Activated T-helper 1 cell treated with anti-CD3 and anti-CD28 coated beads, Interleukin-12 subunit alpha, Interleukin-12 subunit beta, Interleukin-2, Interleukin-4 antibody, amounts not matched to agents 30 ng/mL and 10 ng/mL and 1 ng/mL, durations not matched to agents 14 hours and 24 hours and 36 hours (primary cell): ENCODE measurements at places on chromosomes 5 and 9. TPM values are rescaled to one million over a fixed set of nuclear protein-coding genes. Genes with fewer than 3 reads are reported as not detected.

DNA sequence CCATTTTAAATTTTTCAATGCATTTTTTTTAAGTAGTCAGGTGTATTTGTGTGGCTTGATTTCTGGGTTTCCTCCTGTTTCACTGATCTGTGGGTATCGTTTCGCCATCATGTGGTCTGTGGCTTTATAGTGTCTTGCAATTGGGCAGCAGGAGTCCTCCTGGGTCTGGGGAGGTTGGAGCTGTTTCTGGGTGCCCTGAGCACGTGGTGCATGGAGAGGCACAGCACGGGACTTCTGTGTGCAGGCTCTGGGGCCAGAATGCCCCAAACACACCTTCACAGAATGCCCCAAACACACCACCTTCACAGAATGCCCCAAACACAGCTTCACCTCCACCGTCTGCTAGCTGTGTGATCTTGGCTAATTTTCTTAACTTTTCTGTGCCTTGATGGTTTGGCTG, 82.6 kb upstream of the COL5A1 start:
- DNase-seq, result no peak

The PCDHB7 gene
- not detected in 2 replicates for total RNA-seq

- DNase-seq, result no peak
Measured at GRCh38 chr5:141878186-141878710, at the start of gene PCDH1. Gene PCDH1 (minus strand): TSS chr5:141878410. CDS start chr5:141878262, 148 bp downstream.

The SPARC gene
- not detected in 2 replicates for total RNA-seq

- no peak for DNase-seq
Measured at GRCh38 chr9:27655441-27655840, 82.2 kb upstream of the C9orf72 start.

The BRD3 gene
- 34.2 and 36.7 TPM in 2 replicates for total RNA-seq

The GABBR2 gene
- total RNA-seq, result not detected in 2 replicates

- no peak for DNase-seq
Measured at GRCh38 chr5:132896685-132897084, 23.2 kb downstream of the LEAP2 start.

The TUSC1 gene
- 0.47 and 0.62 TPM in 2 replicates for total RNA-seq

The LOX gene
- total RNA-seq, result not detected in 2 replicates

- no peak for DNase-seq
Measured at GRCh38 chr9:119453490-119453911, 84.3 kb upstream of the BRINP1 start.

GRCh38 chr9:11011696-11012095, 398.9 kb upstream of the PTPRD start:
- no peak for DNase-seq

The TRIP13 gene
- total RNA-seq, result 37.2 and 38.4 TPM in 2 replicates

DNA sequence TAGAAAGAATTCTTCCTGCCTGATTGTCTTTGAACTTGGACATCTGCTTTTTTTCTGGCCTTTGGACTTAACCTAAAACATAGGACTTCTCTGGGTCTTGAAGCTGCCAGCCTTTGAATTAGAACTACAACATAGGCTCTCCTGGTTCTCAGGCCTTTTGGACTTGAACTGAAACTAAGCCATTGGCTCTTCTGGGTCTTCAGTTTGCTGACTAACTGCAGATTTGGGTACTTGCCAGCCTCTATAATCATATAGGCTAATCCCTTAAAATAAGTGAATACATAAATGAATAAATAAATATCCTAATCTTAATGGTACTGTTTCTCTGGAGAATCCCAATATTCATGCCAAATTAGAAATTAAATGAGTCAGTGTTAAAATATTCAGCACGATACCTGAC, 473.4 kb upstream of the PAPPA start:
- no peak for DNase-seq

DNA sequence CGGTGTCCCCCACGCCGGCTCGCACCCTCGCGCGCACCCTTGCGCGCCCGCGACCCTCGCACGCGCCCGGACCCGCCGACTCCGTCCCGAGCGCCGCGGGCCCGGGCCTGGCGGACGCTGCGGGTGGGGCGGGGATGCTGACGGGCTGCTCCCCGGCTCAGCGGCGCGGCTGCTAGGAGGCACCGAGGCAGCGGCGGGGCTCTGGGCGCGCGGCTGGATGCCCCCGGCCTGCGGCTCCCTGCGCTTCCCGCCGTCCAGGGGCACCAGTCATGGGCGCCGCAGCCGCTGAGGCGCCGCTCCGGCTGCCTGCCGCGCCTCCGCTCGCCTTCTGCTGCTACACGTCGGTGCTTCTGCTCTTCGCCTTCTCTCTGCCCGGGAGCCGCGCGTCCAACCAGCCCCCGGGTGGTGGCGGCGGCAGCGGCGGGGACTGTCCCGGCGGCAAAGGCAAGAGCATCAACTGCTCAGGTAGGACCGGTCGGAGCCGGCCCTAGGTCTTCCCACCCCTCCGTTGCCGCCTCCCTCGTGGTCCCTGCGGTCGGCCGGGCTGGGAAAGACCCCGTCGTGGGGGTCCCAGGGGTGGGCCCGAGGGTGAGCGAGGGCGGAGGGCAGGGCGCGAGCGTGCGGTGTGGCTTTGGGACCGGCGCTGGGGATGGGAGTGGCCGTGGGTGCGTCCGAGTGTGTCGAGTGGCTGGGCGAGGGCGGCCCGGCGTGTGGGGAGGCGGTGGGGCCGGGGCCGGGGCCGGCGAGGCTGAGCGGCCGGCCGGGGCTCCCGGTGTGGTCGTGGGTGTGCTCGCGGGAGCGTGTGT, 530 bp downstream of the TMEFF1 start:
- no peak for DNase-seq

DNA sequence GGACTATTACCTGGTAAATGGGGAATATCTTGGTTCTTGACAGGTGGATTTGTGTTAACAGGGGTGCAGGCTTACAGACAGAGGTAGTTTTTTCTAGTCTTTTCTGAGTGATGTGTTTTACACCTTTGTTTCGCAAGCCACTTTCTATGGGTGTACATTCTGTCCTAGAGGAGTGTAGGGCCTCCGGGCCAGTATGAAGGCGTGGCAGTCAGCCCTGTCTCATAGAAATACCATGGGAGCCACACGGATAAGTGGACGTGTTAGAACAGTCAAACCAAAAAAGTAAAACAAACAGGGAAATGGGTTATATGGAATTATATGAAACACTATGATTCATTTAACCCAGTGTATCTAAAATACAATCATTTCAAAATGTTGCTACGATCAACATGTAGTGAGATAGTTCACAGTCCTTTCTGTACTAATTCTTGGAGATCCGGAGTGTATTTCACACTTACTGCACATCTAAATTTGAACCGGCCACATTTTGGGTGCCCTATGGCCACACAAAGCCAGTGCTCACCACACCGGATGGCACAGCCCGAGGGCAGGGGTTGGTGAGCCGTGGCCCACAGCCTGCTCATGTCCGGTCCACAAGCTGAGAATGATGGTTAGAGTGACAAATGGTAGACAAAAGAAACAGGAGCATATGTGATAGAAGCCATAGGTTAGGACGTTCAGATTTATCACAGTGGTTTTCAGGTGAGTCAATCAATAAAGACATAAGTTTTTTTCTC, 80.1 kb upstream of the IRX4 start:
- no peak for DNase-seq

GRCh38 chr5:113447498-113448050, 12.8 kb upstream of the TSSK1B start:
- no peak for DNase-seq

DNA sequence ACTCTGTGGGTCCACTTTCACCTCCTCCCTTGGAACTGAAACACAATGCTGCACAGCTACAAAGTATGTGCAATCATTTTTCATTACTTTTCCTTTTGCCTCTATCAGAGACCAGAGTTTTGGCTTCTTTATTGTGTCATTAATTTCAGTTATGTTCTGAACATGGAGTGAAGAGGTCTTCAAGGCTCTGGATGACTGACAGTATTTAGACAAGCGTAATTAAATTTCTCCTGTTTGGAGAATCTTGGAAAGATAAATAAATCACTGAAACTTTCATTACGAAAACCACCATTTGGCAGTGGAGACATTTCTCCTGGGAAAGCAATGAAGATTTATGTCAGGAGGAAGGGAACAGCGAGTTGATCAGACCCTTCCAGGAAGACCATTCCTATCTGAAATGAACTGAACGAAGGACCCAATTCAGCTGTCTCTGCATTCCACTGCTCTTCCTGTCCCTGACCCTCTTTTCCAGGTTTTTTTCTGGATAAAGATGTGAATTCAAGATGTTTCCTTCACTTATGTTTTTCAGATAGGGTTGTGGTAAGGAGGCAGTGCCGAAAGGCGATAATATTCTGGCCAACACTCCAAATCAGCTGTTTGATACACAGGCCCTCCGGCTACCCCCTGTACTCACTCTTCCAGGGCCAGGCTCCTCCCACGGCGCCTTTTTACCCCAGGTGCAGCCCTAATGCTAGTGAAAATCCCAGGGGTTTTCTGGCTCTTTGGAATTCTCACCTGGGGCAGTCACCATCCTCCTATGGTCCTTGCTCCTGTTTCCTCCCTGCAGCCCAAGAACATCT, 77.2 kb upstream of the OSMR start:
- DNase-seq, result no peak

DNA sequence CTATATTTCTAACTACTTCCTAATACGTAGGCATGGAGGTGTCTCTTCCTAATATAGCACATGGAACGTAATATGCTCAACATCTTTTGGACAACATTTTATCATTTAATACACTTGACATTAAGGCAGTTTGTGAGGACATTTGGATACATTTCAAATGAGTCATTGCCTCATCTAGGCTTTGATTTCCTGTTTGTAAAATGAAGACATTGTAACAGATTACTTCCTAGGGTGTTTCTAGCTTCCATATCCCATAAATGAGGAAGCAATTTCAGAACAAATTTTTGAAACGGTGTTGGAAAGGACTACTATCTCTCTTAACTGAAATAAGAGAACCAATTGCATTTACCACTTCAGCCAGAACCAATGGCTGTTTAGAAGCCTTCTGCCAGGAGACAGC, 38.7 kb downstream of the SLC28A3 start:
- DNase-seq, result no peak

- no peak for DNase-seq
Measured at GRCh38 chr9:101445353-101446029, 9.9 kb upstream of the ALDOB start.

The RASGRF2 gene
- 22.6 and 26.7 TPM in 2 replicates for total RNA-seq
